Endothelial cell (in vitro differentiated cells): ENCODE measurements at places on chromosomes 3 and 15.

DNA sequence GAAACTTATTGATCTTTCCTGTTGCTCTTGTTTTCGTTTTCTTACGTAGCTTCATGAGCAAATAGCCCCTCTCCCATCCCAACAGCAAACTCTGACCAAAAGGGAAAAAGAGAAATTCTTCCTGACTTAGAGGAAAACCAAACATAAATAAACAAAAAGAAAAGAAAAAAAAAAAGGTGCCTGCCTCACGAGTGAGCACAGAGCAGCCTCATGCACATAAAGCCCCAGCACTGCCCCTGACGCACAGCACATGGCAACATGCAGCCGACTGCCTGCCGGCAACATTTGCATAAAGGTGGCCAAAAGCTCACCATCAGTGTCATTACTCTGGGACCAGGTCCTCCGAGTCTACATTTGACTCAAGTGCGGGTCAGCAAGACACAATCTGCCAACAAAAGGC lies 6.4 kb downstream of the POC1A start:
- DNase-seq: no peak

DNA sequence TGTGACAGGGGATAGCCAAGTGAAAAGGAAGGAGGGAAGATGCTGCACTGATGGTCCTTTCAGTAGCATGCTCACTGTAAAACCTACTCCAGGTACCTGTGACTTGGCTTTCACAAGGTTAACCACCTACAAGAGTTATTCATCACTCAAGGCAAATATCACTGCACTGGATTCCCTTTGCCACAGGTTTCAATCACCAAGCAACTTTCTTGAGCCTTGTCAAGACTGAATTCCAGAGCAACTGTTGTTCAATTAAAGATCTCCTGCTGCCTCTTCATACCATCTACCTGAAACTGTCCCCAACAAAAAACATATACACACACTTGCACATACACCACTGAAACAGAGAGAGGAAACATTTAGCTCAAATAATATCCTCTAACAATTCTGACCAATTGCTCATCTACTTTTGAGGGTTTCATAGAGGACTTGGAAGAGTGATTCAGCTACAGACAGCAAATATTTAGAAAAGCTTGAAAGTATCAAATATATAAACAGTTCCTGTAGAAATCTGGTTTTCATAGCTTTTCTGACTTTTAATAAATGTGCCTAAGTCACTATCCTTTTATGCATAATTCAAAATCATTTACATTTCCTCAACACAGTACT lies 6.5 kb downstream of the IGF2BP2 start:
- DNase-seq: no peak

DNA sequence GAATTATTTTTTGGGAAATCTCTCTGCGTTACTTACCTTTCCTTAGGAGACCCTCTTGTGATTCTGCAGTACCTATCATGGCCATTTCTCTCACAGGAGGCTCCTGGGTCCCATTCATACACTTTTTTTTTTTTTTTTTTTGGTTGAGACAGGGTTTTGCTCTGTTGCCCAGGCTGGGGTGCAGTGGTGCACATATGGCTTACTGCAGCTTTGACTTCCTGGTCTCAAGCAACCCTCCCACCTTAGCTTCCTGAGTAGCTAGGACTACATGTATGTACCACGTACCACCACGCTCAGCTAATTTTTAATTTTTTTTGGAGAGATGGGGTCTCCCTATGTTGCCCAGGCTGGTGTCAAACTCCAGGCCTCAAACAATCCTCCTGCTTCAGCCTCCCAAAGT lies 36.1 kb downstream of the TRAK1 start:
- DNase-seq: no peak

DNA sequence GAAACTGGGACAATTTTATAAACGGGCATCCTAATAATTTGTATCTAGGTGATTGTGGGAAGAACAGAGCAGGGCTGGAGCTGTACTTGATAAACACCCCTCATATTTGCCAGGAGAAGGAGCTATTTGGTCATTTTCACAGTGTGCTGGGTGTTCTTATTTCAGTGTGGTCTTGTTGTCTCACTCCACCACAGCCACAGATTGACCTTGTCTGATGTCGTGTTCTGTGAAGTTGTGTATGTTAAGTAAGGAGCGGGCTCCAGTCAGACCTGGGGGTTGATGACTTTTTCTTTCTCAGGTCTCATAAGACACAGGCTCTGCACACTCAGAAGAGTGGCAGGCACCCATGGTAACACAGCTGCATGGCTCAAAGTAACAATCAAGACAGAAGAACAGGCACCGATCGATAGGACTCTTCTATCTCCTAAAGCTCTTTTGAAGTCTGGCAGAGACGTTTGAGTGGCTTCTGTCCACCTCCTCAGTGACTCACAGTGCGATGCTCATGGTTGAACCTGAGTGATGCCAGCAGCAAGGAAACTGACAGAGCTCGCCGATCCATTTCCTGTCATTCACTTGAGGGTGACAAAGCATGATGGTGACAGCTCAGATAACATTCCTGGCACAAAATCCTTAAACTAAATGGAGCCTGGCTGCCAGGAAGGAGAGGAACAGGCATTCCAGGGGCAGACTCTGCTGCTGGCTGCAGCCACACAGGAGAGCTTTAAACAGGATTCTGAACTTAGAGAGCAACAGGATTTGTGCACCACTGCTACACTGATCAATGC lies 20.8 kb downstream of the DPH3 start:
- DNase-seq: no peak

GRCh38 chr3:149810846-149811245 lies 2.2 kb upstream of the RNF13 start:
- DNase-seq: no peak

DNA sequence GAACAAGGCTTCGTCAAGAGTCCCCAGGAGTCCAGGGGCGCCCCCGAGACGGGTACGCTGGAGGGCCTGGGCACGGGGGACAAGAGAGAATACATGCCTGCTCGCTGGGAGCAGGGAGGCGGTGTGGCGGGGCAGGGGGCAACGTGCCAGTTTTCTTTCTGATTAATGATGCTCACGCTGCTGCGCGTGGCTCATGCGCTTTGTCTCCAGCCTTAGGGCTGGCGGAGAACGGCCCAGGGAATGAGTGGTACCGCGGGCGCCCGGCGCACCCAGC lies 408 bp upstream of the ARPP21 start:
- DNase-seq: no peak

- no peak for DNase-seq
Measured at GRCh38 chr3:68378631-68379030, 553.7 kb downstream of the TAFA4 start.

DNA sequence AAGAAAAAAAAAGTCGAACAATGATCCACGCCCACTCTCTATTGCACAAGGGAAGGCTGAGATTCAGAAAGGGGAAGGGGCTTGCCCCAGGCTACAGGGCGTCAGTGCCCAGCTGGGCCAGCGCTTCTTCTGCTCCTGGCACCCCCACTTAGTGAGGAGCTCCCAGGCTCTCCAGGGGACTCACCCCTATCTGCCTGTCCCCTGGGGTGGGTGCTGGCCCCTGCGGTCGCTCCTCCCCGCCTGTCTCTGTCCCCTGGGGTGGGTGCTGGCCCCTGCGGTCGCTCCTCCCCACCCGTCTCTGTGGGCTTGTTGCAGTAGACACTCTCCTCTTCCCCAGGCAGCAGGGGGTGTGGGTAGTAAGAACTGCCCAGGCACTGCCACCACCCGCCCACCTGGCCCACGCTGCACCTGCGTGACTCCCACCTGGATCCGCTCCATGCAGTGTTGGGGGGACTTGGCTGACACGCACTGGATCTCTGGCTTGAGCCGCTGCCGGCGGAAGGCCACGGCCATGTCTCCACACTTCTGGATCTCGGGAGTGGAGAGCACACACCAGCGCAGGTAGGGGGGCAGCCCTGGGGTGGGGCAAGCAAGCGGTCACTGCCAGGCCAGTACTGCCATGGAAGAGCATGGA lies 14.6 kb downstream of the MELTF start:
- no peak for DNase-seq

DNA sequence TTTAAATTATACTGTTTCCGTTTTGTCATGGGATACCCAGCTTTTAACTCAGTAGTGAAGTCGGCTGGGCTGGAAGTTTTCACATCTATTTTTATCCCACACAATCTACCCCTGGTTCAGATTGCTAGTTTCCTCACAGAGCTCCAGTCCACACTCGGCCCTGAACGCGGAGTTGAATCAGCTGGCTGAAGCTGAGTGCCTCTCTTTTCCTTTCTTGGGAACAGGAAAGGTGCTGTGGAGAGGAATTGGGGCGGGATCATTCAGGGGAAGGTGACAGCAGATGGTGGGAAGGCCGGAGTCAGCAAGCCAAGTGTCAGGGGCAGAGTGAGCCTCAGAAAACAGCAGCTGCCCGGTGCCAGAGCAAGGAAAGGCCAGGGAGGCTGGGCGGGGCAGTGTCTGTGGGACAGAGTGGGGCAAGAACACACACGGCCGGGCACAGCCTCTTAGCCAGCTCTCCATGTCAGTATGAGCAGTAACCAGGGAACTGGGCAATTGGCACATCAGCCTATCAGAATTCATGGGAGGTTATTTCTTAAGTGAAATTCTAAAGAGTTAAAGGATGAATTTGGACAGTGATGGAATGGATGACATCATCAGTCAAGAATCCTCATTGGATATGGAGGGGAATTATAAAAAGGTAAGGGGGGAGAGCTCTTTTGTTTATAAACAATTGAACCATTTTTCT lies 135.7 kb upstream of the IL12A start:
- DNase-seq: peak; percentile 64

DNA sequence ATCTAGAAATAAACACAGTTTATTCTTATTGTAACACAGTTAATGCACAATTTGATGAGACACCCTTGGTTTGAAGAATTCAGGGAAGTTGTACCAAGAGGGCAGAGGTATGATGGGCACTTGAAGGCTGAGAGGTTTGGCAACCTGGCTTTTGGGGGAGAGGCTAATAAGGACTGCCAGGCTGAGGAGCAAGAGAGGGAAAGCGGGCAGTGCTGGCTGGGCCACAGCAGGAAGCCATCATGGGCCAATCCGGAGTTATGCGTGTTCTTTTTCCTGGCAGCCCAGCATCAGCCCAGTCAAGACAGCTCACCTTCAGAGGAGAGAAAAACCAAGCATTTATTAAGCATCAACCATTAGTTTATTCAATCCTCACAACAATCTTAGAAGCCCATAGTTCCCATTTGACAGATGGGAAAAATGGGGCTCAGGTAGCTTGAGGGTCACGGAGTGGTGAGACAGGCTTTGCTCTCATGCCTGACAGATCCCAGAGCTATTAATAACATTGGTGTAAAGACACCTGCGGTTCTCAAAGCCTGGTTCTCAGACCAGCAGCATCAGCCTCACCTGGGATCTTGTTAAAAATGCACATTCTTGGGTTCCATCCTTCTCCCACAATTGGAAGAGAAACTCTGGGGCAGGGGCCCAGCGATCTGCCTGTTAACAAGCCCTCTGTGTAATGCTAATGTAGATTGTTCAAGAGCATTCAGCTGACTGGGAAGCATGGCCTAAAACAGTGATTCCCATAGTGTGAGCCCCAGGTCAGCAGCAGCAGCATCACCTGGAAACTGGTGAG lies 183.7 kb downstream of the NTRK3 start:
- DNase-seq: no peak

DNA sequence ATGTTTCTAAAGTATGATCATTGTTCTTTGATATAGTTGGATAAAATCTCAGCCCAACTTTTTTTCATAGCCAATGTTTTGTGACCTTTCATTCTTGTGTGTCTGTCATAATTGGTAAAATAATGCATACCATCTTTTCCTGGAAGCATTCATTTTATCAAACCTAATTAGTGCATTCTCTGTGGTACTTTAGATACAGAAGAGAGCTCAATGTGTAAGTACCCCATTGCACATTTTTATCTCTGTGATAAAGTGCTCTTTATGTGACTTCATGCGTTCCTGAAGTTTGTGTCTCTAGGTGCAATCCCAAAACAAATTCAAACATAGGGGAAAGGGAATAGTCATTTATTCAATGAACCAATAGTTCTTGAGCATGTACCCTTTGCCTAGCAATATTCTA lies 628.5 kb downstream of the GBE1 start:
- no peak for DNase-seq

- no peak for DNase-seq
Measured at GRCh38 chr3:127644641-127645370, 15.8 kb downstream of the PODXL2 start.

DNA sequence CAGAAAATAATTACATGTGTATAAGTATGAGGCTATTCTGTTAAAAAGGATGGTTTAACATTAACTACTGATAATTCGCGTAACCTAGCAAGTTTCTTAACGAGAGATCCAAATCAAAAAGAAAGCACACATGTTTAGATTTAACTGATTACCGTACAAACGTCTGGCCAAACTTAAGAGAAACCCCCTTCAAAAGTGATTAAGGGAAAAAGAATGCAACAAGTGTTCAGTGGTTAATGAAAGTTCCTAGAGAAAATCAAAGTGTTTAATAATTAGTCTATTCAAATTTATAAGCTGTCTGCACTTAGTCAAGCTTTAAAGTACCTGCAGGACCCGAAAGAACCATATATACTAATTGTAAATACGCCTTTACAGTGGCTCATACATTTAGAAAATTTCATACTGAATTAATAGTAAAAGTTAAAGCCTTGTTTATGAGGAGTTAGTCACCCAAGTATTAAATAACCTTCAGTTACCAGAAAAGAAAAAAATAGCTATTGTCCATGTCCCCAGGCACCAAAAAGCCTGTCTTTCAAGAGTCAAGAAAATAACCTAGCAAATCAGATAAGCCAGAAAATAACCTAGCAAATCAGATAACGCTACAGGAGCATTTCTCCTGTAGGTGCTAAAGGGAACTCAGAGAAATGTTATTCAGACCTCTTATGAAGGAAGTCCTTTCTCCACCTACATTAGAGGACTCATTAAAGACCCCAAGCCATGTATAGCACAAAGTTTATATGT lies 34.6 kb downstream of the ZNF589 start:
- DNase-seq: no peak

GRCh38 chr3:124671106-124671505 lies 59.1 kb upstream of the UMPS start:
- DNase-seq: no peak
